ENCODE measurements at places on chromosomes 6 and 20. TPM values are rescaled to one million over a fixed set of nuclear protein-coding genes. Genes with fewer than 3 reads are reported as not detected.

GRCh38 chr20:52985687-52986086 lies 13.5 kb downstream of the TSHZ2 start:
- DNase-seq = no peak

GRCh38 chr6:159493898-159494585 lies 199.0 kb downstream of the SOD2 start:
- no peak for DNase-seq

DNA sequence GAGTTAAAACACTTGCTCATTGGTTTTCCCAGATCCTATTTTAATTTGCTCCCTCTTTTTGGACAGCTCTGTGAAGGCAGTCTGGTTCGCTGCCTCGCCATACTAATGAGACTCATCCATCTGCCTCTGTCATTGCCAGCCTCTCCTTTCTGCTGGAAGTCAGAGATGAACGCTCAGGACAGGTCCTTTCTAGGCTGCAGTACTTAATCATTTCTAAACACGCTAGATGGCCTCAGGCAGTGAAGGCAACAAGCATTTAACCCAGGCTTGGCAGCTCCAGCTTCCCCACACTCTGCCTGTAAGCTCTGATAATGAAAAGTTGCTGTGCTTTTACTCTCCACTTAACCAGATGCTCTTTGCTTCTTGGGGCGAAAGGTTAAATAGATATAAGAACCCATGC lies 286.7 kb upstream of the POU3F2 start:
- no peak for DNase-seq

DNA sequence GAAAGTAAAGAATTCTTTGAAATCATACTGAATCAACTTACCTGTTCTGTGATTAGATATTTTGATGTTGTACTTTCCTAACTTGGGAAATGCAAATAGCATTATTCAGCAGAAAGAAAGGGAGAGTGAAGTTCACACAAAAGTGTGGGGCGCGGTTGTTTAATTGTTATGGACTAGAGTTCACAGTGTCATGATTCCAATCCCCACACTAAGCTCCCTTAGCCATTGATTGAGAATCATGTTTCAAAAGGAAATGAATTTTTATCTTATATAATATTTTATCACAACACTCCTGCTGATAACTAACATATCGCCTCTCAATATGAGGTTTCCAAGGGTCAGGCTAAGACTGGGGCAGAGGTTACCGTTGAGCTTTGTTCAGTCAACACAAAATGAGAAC lies 3.0 kb upstream of the GSTA5 start:
- DNase-seq = no peak

DNA sequence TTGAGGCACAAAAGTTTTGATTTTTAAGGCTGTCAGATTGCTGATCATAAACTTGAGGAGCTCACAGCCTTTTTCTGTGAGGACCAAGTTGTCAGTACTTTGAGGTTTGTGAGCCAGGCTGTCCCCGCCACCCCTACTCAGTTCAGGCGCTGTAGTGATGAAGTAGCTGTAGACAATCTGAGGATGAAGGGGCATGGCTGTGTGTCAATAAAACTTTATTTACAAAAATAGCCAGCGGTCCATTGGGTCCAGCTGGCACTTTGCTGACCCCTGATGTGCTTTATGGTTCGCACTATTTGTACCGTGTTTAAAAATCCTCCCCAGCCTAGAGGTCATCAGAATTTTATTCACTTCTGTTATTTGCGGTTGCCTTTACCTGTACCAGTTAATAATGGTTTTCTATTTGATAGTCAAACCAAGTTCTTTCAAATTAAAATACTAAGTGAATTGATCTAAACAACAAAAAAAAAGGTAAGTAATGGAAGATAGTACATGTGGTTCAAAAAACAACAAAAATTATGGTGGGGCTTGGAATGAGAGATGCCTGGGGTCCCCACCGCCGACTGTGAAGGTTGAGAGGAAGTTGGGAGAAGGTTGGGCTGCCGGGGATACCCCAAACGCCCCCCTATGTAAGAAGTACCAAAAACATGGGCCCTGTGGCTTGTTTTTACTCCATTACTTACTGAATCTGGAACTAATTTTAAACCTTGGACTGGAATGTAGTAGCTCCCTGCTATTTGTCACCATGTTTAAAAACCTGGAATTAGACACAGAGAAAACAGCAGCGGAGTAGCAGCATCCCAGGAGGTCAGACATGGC lies 123.6 kb downstream of the SYCP2 start:
- DNase-seq = peak; percentile 50

DNA sequence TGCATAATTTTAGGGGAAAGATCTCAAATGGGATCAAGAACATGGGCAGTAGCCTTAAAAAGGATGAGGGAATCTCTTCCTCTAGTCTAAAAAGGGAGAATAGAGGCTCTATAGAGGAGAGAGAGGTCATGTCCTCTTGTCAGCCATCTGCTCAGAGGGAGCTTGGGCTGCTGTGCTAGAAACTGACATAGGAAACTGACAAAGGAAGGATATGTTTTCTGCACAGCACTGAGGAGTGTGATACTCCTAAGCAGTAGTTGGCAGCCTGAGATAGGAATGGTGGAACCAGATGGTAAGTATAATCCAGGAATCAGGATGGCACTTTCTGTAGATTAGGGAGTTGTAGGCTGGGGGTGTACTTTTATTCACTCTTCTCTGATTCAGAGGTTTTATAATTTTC lies 59.2 kb downstream of the PTPRA start:
- DNase-seq = no peak

- no peak for DNase-seq
Measured at GRCh38 chr6:165571068-165571682, 91.9 kb downstream of the PDE10A start.

The CDH4 gene
- total RNA-seq = 1.1 TPM

DNA sequence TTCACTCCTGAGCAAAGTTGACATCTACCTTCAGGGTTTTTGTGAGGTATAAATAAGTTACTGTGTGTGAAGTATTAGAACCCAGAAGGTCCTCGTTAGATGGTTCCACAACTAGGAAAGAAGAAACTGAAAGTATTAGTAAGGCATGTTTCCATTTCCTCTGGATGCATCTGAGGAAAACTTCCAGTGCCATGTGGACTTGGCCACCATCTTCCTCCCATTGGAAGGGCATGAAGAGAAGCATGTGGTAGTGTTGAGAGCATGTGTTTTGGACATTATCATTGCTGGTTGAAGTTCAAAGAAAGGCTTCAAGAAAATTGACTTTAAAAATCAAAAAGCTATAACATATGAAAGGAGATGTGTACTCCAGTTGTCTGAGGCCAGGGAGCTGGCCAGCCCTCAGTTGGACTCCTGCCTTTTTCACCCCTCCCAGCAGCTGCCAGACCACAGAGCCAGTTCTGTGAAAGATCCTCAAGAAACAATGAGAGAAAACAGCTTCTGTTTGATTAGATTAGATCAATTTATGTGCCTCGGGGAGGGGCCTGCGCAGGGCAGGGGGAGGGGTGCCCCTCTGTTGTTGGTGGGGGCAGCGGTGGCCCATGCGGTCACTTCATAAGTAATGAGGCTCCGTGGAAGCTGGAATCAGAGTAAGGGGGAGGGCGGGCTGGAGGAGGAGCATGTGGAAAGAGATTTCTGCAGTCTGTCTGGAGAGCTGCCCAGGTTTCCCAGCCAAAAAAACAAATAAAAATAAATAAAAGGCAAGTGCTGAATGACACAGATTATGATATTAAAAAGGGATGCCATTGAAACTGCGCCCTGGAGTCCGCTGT lies 154.0 kb downstream of the JARID2 start:
- DNase-seq = peak; percentile 88

- DNase-seq = peak; percentile 57
Measured at GRCh38 chr6:34021554-34022190, 124.2 kb downstream of the GRM4 start.

DNA sequence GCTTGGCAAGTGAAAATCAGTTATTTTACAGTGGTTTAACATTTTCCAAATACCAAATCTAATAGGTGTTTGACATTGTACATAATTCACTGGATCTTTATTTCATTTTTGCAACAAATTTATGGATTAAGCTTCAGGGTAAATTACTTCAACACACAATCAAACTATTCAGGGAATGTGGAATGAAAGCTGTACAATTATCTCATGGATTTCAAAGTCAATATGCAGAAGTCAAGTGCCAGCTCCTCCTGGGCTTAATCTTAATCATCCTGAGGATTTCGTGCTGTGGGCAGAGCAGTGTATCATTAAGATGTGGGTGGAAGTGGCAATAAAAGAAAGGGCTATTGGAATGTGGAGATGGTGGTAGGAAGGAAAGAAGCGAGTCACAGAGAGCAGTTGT lies 548.8 kb downstream of the COL12A1 start:
- DNase-seq = no peak

DNA sequence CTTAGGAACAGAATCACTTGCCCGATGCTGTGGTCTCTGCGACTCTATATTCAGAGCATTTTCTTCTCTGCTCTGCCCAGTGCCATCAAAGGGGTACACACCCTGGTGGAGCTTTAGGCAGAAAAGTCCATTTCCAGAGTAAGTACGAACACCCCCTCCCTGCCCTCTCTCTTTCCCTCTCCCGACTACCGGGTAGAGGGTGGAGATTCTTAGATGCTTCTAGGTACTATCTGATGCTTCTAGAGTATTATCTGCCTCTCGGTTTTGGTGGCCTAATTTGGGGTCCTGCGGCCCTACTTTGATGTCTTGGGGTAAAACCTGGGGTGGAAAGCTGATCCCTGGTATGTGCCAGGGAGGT lies 245.4 kb upstream of the SOX4 start:
- DNase-seq = no peak

The LY6G6D gene
- not detected for total RNA-seq

The OR2J2 gene
- not detected for total RNA-seq

DNA sequence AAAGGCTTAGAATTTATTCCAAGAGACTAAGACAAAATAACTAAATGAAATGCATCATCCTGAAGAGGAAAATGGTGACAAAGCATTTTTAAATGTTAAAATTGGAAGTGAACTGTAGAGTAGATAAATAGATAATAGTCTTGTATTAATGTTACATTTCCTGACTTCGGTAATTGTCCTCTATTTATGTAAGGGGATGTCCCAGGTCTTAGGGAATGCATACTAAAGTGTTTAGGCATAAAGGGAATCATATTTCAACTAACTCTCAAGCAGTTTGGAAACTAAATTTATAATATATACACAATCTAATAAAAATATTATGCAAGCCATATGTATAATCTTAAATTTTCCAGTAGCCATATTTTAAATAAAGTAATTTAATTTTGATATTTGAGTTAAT lies 159.3 kb downstream of the WDR27 start:
- DNase-seq = no peak

The CLPSL1 gene
- total RNA-seq = not detected

DNA sequence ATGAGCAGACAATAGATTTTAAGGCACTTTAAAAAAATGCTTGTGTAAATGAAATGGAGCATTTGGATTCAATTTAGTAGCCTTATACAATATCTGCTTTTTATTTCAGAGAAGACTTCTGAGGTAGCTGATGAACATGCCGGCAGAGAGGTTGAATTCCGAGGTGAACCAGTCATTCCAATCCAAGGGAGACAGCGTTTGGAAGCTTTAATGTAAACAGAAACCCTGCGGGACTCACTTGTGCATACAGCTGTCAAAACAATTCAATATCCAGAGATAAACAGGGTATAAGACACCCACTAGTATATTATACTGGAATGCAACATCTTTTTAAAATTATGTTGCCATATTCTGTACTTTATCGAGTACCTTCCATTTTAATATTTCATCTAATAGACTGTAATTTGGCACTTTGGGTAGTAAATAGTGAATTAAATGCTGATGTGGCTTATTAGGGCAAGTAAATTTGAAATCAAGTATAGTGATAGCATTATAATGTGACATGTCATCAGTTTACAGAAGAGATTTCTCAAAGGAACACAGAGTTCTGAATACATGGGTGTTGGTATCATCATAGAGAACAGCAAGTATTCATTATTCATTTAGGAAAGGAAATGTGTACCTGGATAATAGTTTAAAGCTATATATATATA lies 347.7 kb downstream of the PRKN start:
- no peak for DNase-seq

All from osteoblast (primary cell).